ENCODE measurements at places on chromosomes 1 and 21.

DNA sequence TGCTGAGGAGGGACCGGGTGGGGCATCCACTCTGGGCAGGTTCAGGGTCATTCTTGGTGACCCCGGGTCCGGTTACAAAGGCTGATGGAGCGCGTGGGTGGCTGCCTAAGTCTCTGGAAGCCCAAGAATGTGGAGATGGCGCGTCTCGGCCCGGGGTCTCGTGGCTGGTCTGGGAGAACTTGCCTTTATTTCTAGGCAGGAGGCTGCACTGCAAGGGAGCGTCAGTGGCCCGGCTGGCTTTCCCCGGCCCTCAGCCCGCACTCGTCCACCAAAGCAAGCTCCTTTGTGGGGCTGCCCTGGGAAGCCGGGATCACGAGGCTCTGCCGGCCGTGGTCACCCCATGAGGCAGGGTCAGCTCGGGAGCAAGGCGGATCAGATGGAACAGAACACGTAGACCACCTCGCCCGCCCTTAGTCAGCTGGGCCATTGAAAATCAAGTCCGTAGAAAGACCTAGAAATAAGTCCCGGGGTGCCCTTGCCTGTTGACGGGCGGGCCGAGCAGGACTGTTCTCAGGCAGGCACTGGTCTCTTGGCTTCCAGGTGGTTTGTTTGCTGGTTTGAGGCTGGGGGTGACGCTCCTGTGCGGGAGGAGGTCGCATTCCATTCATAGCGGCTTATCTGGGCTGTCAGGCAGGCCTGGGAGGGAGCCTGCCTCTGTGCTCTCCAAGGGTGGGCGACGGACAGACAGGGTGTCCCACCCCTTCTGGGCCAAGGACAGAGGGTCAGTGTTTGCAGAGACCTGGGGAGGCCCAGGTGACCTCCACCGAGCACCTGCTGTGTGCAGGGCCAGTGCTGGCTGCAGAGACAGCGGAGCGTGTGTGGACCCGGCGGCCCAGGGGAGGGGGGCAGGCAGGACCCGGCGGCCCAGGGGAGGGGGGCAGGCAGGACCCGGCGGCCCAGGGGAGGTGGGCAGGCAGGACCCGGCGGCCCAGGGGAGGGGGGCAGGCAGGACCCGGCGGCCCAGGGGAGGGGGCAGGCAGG, 25.8 kb downstream of the COL18A1 start:
- DNase-seq = no peak

- no peak for DNase-seq
Observed at GRCh38 chr1:90142697-90143096, 147.8 kb downstream of the ZNF326 start.

DNA sequence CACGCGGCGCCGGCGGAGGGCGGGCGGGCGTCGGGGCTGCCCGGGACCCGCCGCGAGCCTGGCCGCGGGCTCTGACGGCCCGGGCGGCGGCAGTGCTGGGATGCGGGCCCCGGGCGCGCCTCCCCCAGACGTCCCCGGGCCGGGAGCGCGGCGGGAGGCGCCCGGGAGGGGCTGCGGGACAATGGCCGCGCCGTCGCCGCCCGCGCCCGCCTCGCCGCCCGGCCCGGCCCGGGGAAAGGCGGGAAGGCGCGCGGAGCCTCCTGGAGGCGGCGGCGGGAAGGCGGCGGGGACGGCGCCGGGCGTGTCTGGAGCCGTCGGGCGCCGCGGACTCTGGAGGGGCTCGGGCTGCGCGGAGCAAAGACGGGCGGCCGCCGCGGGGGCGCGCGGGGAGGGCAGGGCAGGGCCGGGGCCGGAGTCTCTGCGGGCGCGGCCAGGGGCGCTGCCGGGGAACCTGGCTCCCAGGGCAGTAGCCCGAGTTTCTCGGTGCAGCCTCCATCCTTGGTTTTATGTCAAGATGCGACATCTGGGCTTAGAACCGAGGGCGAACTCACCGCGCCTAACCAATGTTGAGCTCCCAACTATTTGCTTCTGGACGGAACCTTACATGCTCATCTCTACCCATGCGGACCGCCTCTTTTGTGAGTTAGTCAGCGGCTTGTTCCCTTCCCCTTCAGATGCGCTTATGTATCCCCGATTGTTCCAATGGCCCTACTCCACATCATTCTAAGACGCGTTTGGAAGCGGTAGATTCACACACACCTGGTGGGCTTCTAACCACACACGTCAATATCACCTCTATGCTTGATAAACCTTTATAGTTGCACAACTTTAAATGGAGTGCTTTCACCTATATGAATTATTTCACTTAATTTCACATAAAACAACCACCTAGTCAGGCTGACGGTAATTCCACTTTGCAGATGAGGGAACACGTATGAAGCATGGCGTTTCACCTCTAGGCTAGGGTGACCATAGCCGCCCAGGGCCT, 651 bp downstream of the ZBTB8A start:
- no peak for DNase-seq

GRCh38 chr21:25343774-25344545, 263.3 kb downstream of the MRPL39 start:
- DNase-seq = no peak

GRCh38 chr1:22071511-22071910, 19.0 kb downstream of the CDC42 start:
- DNase-seq = no peak

- DNase-seq = no peak
Observed at GRCh38 chr1:158016651-158017335, 23.3 kb downstream of the KIRREL1 start.

- no peak for DNase-seq
Observed at GRCh38 chr1:154857022-154857421, 13.1 kb downstream of the KCNN3 start.

GRCh38 chr1:56688522-56689026, 43.5 kb downstream of the PRKAA2 start:
- no peak for DNase-seq

- no peak for DNase-seq
Observed at GRCh38 chr1:24964811-24965570, 34.9 kb upstream of the RUNX3 start.

- DNase-seq = peak; percentile 23
Observed at GRCh38 chr1:225343618-225344017, 84.2 kb downstream of the LBR start.

GRCh38 chr21:26920055-26920454, 46.8 kb downstream of the ADAMTS5 start:
- DNase-seq = no peak

DNA sequence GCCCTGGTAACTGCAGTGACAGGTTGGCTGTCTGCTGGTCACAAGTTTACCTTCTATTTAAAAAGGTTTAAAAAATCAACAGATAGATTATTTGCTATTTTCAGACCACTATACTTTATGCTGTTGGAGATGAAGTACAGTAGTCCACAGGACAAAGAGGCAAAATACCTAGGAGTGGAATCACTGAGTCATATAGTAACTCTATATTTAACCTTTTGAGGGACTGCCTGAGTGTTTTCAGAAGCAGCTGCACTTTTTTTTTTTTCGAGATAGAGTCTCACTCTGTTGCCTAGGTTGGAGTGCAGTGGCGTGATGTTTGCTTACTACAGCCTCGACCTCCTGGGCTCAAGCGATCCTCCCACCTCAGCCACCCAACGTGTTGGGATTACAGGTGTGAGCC, 11.7 kb downstream of the CNIH4 start:
- DNase-seq = no peak

All from DMS 273 treated with DMSO at 0.1 percent for 48 hours (cell line).